ENCODE measurements at places on chromosomes 12 and 14.

GRCh38 chr14:19902409-19902808, 18.0 kb upstream of the OR4K5 start:
- DNase-seq, result no peak

GRCh38 chr14:85093631-85094330, 436.2 kb upstream of the FLRT2 start:
- DNase-seq, result peak; percentile 32

- no peak for DNase-seq
These were observed 149.5 kb upstream of the PELI2 start for GRCh38 chr14:55968741-55969140.

GRCh38 chr12:1630827-1631591, 2.0 kb downstream of the WNT5B start:
- DNase-seq, result peak; percentile 26

DNA sequence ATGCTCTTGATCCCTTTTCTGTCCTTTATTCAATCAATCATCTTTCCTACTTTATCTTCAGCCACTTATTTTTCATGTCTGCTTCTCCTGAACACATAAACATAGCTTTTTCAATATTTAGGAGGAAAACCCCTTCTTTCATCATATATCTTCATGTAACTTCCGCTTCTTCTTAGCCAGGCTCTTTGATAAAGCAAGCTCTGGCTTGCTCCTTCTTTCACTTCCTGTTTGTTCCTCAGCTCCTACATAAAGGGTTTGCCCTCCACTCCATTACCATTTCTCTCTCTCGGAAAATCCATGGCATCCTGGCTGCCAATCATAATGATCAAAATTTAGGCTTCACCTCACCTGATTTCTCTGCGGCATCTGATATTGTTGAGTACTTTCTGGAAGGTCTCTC, 33.7 kb upstream of the HELB start:
- no peak for DNase-seq

DNA sequence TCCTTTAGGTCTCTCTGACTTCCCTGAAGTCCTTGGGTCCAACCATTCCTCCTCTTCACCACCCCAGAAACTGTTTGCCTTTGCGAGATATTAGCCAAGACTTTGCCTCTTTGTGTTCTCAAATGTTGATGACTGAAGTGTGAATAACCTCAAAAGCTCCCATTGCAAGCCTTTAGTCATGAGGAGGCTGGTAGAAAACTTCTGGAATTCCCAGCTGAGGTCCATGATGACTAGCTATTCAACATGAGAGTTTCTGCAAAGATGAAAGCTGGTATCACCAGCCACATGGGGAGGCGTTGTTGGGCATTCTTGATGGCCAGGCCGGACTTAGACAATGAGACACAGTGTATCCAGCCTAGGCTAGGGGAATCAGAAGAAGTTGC, 111.7 kb downstream of the TBX5 start:
- DNase-seq, result no peak

DNA sequence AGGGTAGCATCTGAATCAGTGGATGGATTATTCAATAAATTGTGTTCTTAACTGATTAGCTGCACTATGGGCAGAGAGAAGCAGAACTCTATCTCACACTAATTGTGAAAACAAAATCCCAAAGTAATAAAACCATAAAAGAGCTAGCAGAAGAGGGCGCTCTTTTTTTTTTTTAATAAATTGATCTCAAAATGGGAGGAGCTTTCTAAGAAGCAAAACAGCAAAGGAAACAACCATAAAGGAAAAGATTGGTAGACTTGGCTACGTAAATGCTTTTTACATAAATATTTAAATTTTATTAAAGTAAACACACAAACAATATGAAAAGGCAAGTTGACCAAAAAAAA, 1.5 kb upstream of the TM7SF3 start:
- no peak for DNase-seq

GRCh38 chr12:131134523-131135310, 181.0 kb downstream of the ADGRD1 start:
- no peak for DNase-seq

DNA sequence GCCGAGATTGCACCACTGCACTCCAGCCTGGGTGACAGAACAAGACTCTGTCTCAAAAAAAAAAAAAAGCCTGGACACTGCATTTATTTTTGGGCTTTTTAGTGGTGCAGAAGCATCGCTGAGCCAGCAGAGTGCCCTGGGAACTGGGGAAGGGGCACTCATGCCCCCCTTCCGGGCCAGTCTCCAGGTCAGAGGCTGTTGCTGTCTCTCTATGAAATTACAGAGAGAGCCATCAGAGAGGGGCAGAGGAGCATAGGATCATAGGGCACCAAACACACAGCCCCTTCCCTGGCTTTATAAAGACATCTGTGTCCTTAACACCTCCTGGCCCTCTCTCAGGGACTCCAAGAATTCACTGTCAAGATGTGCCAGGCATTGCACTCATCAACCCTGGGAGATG, 195.8 kb downstream of the CALM1 start:
- DNase-seq, result no peak

GRCh38 chr14:36313898-36314297, 6.5 kb downstream of the MBIP start:
- no peak for DNase-seq

DNA sequence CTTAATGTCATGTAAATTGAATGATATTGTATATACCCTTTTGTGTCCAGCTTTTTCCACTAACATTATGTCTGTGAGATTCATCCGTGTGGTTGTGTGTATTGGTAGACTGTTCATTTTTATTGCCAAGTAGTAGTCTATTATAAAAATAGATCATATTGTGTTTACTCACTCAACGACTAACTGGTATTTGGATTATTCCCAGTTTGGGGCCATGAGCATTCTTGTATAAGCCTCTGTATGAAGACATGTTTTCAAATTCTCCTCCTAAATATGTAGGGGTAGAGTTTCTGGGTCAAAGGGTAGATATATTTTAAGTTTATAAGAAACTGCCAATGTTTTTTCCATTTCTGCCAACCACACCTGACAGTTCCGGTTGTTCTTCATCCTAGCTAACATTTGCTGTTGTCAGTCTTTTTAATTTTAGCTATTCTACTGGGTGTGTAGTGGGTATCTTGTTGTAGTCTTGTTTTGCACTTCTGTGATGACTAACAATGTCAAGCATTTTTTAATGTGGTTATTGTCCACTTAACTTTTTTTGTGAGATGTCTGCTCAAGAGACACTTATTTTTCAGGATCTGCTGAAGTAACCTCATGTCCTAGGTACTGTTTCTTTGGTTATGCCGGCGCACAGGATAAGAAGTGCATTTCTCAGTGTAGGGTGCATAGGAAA, 93.2 kb downstream of the DACT1 start:
- no peak for DNase-seq

GRCh38 chr14:31969699-31970240, 107.3 kb upstream of the ARHGAP5 start:
- DNase-seq, result no peak

DNA sequence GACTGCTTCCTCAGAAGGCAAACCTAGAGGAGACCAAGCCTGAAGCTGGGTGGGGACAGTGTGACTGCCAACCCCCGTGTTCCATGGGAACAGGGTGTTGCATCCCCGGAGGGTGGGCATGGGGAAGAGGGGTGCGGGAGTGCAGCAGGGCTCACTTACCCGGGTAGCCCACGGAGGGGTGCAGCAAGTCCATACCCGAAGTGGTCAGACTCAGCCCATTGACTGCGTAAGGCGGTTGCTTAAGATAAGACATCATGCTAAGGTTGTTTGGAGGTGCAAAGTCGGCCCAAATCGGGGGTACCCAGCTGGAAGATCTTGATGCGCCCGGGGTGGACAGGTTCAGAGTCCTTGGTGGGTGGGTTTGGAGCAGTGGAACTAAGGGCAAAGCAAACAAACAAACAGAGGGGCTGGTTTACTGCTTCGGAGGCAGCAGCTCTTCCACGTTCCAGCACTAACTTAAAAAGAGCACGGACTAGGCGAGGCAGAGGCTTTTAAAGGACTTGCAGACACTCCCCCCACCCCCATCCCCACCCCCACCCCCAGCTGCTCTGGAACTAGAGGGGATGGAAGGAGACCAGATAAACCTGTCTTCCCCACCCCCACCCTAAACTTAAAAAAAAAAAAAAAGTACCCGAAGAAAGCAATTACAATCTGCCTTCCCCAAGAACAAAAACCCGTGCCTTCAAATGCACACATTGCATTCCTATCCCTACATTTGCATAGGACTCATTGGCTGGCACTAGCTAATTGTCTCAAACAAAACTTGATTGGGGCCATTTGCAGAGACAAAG, 4.9 kb downstream of the OTX2 start:
- DNase-seq, result no peak

DNA sequence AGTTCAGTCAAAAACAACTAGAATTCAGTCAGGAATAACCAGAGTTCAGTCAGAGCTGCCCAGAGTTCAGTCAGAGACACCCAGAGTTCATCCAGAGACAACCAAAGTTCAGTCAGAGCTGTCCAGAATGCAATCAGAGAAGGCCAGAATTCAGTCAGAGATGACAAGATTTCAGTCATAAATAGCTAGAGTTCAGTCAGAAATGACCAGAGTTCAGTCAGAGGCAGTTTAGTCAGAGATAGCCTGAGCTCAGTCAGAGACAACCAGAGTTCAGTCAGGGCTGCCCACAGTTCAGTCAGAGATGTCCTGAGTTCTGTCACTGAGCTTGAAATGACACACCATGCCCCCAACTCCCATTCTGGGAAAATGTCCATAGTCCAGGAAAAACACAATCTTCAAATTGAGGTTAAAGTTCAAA, 1102.8 kb downstream of the BCL11B start:
- DNase-seq, result no peak

- no peak for DNase-seq
These were observed 524.8 kb upstream of the ATP2B1 start for GRCh38 chr12:90233168-90234100.

DNA sequence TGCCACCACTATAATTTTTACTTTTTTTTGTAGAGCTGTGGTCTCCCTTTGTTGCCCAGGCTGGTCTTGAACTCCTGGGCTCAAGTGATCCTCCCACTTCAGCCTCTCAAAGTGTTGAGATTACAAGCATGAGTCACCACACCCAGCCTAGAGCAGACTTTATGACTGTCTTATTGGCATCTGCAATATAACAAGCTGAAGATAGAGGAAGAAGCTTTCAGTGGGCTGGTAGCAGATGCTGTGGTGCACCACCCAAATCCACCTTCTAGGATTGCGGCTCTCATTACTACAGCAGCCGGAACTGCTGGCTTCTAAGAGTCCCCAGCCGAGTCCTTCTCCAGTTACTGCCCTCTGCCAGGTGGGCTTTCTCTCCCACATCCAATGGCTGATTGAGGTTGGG, 7.6 kb upstream of the STK38L start:
- DNase-seq, result no peak

DNA sequence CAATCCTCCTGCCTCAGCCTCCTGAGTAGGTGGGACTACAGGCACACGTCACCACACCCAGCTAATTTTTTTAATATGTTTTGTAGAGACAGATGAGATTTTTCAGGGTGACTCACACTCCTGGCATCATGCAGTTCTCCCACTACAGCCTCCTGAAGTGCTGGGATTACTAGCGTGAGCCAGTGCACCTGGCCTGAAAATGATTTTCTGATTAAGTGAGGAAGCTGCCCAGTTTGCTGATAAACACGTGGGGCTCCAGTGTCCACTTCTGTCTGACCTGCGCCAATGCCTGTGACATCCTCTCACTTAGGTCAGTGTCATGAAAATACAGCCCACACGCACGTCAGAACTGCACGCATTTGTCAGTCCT, 37.0 kb upstream of the SFSWAP start:
- DNase-seq, result no peak

DNA sequence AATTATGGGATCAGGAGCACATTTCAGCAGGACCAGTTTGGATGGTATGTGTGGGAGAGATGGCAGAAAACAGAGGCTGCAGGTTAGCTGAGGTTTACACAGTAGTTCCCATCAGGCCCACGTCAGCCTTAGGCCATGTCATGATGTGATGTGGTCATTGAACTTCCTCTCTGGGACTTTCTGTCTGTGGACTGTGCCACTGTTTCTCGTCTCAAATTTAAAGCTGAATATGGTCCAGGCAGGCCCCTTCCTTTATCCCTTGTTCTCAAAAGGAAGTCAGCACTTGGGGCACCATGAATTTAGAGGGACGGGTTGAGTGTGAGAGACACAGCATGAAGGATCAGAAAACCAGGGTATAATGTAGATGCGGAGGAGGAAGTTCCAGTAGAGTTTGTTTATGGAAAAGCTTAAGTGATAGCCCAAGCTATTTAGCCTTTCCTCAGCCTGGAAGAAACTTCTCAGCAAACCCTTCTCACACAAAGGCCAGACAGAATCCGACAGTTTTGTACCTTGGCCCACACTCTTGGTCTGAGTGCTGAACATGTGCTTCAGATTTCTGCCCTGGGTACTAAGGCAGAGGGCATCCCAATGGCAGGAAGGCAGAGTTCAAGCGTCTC, 3.6 kb upstream of the IGFBP6 start:
- no peak for DNase-seq

DNA sequence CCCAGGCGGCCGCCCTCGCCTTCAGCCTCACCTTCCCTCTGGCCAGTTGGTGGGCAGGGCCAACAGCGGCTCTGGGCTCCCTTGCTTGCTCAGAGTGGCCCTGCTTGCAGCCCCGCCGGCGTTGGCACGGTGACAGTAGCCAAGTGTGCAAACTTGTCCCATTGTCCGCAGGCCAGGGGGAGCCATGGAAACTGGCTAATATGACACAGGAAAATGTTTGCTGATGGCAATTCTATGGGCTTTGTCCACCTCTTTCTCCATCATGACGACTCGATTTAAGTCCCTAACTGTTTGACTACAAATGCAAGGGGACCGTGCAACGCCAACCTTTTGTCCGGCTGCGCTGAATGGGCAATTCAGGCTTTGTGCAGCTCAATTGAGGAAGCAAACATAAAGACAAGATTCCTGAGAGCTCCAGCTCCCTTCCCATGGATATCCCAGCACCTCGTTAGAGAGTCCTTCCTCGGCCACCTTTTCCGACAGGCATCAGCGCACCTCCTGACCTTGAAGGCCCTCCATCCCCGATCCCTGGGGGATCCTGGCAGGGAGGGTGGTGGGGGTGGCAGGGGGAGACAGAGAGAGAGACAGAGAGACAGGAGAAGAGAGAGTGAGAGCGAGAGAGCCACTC, 785 bp upstream of the FAM181A start:
- DNase-seq, result no peak

- DNase-seq, result no peak
These were observed 172.8 kb upstream of the LMNTD1 start for GRCh38 chr12:25725931-25726330.

DNA sequence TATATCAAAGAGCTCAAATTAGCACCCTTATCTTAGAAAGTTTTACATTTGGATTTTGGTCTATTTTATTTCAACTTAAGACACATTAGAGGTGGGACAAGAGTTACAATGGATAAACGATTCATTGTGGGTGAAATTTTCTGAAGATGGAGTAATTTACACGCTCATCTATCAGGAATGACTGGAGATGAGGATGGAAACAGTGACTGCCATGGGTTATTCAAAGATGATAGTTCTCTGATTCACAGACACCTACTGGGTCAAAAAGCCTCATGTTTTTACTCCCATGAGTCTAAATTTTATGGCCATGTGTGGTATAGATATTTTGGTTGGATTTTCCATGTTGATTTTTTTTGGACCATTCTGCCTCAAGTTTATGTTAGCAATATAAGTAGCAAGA, 22.1 kb downstream of the SAMD4A start:
- DNase-seq, result no peak
